T-helper 17 cell (primary cell): ENCODE measurements at places on chromosomes 6 and 20.

DNA sequence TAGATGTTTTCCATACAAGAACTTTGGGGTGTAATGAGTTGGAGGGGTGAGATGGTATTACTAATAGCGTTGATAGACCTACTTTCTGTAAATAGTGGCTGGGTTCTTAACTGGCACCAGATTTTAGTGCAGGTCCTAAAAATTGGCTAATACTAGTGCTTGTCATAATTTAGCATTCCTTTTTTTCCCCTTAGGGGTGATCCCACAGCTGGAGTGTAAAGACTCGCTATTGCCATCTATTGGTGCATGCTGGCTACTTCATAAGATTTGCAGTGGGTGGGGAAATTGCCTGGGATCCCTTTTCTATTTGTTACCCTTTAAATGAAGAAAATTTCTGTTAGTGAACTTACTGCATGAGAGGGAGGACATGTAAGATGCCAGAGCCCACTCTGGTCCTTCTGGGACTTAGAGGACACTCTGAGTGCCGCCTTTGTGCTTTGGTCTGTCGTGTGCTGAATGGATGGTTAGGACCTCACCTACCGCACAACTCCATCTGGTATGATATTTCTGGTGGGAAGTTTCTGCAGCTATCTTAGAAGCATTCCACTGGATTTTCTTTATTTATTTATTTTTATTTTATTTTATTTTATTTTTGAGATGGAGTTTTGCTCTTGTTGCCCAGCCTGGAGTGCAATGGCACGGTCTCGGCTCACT, 195.5 kb downstream of the JARID2 start:
- DNase-seq = no peak

DNA sequence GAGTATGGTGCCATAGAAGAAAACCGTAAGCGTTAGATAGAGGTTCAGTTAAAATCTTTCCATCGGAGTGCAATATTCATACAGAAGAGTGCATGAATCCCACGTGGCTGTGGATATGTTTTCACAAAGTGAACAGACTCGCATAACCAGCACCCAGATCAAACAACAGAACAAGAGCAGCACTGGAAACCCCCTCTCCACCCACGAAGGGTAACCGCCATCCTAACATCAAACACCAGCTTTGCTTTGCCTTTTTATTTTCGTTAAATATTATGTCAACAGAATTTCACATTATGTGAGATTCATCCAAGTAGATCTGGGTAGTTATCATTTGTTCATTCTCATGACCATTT, 4.7 kb downstream of the GTSF1L start:
- DNase-seq = peak; percentile 21

DNA sequence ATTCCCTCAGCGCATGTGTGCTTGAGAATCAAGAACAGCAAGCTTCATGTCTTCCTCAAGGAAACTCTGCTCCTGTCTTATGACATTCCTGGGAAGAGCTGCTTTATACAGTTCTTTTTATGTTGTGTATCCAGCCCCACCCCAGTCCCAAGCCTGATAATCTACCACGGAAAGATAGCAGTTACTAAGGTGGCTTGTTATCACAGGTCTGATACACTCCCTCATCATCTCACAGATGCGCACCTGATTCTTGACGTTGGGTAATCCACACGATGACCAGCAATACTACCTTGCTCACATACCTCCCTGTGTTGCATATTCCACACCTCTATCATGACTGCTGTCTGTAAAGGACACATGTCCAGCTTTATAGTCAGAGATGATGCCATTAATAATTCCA, 3.2 kb downstream of the NHLRC1 start:
- DNase-seq = no peak

DNA sequence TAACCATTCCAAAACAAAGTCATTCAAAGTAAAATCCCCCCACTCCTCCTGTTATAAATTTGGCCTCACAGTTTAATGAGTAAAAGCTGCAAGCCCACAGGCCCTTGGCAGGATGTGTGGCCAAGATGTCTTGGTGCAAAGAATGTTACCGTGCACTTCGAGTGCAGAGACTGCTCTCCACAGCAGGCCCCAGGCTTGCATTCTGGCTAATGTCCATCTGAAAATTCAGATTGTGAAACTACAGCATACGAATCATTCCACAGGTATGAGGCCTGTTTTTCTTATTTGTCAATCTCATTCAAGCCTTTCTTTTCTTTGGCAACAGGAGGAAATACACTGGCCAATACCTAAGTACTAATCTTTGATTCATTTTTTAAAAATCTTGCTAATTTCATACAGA, 7.1 kb downstream of the RPS6KA2 start:
- DNase-seq = no peak

DNA sequence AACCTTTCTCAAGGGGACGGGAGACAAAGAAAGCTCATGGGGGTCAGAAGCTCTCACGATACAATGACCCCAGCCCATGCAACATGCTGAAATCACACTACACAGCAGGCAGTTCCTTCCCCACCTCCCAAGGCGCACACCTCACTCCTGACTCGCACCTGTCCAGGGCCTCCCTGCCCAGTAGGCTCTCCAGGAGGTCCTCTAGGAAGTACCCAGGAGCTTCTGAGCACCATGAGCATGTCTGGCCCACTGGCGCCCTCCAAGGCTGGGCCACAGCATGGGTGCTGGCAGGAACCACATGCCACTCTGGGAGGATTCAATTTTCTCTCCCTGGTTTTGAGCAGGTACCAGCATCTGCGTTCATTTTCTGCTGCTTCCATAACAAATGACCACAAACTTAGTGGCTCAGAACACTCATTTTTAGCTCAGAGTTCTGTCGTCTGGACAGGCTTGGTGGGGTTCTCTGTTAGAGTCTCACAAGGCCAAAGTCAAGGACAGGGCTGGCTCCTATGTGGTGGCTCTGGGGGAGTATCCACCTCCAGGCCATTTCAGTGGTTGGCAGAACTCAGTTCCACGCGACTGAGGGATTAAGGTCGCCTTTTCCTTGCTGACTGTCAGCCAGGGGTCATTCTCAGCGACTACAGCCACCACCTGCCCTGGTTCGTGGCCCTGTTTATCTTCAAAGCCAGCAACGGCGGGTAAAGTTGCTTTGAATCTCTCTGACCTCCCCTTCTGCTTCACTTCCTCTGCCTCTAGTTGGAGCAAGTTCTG, 32.7 kb downstream of the ACSS1 start:
- no peak for DNase-seq

GRCh38 chr6:32415521-32416019, 8.6 kb upstream of the BTNL2 start:
- peak; percentile 73 for DNase-seq

DNA sequence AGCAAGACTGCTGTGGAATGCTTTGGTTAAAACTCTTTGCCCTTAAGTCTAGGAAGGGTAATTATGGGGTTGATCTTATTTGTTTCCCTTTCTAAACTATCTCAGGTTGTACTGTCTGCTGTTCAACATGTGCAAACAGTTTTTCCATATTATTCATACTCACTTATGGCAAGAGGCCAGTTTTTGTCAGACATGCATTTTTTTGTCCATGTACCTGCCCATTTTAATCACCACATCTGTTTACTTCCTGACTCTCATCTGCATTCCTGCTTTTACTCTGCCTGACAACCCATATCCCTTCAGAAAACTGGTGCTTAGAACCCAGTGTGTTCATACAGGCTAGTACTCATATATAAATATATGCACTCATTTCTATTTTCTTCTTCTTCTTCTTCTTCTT, 80.3 kb downstream of the LPA start:
- DNase-seq = no peak

DNA sequence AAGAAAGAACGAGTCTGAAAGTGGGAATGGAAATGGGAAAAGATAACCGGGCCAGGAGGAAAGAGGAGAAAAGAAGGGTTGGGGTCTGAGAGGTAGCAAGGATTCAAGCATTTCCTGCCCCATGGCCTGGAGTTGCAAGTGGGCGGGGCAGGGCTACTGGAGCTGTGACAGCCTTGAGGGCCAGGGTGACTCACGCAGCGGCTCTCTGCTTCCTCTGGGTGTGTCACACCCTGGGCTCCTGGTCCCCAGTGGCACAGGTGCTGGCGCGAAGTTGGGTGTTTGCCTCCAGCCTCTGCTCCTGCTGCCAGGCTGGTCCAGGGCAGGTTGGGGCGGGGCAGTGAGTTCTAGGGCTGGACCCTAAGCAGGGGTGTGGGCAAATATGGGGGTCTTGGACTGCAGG, 3.3 kb upstream of the ULBP3 start:
- no peak for DNase-seq

GRCh38 chr20:34876406-34877282, at the start of gene ACSS2:
Gene ACSS2, plus strand, starts transcription at chr20:34876612. Its CDS starts 34 bp downstream, at chr20:34876646.
- DNase-seq = peak; percentile 91

- no peak for DNase-seq
These were observed 118.1 kb downstream of the MYB start for GRCh38 chr6:135299256-135299655.

DNA sequence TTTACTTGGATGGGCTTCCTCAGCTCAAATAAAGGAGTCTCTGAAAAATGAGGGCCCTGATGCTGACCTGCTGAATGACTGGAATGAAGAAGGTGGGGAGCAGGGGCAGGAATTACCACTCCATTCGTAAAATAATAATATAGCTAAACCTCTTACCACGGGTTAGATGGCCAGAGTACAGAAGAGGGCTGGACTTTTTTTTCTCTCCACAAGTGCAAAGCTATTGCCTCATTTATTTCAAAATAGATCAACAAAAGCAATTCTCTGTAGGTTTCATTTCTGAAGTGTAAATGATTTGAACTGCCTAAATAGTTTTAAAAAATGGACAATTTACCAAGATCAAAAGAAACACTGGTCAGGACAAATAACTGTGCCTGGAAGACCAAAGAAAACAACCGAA, 256.7 kb downstream of the KIF16B start:
- no peak for DNase-seq

- DNase-seq = no peak
These were observed 10.4 kb upstream of the ABHD16B start for GRCh38 chr20:63850689-63851547.

DNA sequence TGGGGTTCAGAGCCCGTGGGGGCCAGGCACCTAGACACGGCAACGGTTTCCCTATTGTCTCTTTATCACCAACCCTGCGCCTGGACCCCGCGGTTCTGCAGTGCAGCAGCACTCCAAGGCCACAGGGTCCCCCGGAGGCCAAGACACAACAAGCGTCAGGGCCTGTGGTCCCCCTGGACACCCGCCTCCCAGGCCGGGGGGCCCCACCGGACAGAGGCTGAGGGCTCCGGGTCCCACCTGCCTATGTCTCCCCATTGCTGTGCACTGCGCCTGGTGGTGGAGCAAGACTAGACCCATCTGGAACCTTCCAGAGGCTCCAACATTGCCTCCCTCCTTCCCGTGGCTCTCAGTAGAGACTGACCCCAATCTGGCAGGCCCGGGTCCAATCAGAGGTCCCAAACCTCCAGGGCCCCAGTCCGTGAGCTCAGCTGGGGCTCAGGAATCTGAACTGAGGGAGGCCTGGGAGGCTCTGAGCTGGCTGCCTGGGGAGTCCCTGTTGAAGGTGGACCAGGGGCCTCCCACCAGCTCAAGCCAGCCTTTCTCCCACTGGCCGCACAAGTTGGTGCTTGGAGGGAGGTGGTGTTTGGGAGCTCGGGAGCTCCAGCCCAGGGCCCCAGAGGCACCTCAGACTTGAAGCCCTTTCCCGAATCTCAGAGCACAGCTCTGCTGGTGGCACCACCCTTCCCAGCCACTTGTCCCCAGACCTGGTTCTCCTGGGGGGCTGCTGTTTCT, 8.8 kb downstream of the GATA5 start:
- DNase-seq = no peak

DNA sequence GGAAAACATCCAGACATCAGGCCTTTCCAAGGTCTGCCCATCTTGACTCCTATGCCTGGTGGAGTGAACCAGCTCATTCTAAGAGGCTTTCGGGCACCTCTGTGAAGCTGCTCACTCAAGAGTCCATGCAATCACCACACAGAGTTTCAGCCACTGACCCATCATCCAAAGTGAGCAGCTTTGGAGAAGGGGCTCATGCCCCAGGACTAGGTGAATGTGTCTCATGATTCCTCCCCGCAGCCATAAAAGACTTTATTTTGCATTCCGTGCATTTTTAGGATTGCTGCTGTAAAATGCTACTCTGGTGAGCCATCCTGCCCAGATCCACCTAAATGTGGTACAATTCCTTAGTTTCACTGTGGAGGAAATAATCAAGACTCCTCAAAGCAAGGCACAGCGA, 44.5 kb upstream of the EZR start:
- no peak for DNase-seq

DNA sequence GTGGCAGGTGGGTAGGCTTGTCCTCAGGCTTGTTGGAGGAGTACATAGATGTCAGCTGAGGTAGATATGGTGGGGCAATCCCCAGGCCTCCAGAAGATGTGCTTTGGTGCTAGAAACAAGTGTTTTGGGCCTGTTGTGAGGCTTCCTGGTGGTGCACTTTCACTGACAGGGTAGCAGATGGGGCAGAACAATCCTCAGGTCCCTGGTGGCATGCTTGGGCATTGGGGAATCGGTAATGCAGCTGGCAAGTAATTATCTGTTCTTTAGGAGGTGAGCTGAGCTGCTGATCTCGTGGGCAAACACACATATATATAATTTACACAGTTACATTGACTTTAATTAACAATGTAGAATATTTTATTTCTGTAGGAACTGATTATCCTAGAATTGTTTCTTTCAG, 458.7 kb downstream of the BMP2 start:
- no peak for DNase-seq

DNA sequence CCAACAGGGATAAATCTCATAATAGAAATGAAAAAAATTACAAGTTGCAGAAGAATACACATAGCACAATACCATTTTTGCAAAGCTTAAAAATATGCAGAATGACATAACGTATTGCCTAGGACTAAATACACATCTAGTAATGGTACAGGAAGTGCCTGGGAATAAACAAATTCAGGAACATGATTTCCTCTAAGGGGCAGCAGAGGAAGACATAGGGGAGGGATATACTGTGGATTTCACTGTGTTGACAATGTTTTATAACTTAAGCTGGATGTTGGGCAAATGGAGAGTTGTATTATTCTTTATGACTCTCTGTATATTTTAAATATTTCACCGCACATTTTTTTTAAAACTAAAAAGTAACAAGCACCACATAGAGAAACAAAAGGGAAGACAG, 5.6 kb upstream of the GLO1 start:
- no peak for DNase-seq

DNA sequence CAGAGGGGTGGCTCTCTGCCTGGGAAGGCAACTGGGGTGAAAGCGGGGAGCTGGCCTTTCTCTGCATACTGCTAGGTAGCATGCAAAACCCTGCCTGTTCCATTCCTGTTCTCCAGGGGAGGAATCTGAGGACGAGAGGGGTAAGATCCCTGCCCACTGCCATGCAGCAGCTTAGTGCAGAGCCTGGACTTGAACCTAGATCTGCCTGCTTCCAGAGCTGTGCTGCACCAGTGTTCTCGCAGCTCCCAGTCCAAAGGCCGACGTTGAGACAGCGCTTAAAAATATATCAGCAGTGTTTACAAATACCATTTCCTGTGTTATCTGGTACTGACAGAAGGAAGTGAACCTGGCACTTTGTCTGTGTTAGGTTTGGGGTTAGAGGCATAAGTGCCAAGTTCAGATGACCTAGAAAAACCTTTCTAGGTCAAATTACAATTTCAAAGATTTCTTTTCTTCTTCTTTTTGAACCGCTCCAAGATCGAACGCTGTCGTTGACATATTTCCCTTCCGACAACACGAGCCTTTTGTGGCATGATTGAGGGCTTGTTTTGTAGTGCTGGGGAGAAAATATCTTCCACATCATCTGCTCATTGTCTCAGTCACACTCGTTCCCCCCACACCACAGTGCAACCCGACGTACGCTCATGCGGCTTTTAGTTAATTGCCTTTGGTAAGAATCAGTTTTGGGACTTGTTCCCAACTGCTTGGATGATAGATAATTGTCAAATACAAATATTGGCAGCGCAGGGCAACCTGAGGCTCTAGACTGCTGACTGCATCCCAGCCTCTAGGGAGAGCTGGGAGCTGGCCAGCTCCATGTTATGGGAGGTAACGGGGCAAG, 44.6 kb downstream of the TOX2 start:
- no peak for DNase-seq
